ENCODE measurements at places on chromosomes 4 and X.

- DNase-seq, result no peak
These were observed 25.0 kb downstream of the TEC start for GRCh38 chr4:48244665-48245064.

DNA sequence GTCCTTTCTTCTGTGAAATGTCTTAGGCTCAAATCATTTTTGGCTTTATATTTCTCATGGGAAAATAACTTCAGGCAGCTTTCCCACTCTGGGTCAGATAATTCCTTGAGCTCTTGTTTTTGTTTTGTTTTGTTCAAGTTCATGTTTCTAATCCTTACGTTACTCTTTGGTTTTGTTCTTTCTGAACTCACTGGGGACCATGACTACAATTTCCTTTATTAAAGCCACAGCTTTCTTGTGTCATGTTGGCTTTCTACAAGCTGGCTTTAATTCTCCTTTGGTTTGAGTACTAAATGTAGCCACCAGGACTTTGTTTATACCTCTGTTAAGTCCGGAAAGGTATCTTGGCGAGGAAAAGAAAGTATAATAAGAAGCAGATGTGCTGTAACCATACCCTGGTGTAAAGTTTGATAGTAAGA is 30.8 kb upstream of the ANXA3 start:
- no peak for DNase-seq

DNA sequence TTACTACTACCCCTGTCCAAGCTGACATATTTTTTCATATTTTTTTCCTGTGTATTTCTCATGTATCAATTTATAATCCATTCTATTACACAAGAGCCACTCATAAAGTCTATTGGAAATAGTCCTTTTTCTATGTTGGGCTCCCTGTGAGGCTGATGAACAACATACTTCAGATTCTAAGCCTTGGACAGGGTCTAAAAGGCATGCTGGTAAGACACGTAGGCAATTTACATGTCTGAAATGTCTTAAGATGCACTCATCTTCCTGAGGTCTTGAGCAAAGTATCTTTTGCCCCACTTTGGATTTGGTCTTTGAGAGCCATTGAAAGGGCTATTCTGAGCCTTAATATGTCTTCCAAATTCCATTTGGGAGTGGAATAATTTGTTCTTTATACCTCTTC is 31.8 kb downstream of the OCIAD1 start:
- DNase-seq, result no peak

DNA sequence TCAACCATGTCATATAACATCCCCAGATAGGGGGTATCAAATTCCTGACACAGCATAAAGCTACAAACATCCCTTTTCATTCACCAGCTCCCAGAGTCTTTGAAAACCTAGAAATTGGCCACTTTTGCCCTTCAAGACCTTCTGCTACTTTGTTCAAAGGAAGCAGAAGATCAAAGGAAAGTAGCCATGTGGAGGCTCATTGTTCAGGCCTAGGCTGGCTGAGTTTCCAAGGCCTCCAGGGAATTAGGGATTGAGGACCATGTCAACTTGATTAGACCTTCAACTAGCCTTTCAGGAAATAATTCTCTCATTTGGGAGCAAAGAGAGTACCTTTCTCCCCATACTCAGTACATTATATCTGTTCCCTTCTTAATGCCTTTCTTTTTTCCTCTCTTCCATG is 66.8 kb upstream of the ATXN3L start:
- DNase-seq, result no peak

DNA sequence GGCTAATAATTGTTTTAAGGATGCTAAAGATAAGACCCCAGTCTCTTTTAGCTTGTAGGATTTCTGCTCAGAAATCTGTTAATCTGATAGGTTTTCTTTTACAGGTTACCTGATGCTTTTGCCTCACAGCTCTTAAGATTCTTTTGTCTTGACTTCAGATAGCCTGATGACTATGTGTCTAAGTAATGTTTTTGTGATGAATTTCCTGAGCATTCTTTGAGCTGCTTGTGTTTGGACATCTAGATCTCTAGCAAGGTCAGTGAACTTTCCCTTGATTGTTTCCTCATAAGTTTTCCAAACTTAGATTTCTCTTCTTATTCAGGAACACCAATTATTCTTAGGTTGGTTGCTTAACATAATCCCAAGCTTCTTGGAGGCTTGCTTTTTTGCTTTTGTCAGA is 104.1 kb downstream of the ZNF518B start:
- DNase-seq, result no peak

- DNase-seq, result no peak
These were observed 64.0 kb upstream of the CLDN34 start for GRCh38 chrX:9903146-9903545.

GRCh38 chrX:53483416-53483815 is 49.2 kb upstream of the HSD17B10 start:
- DNase-seq, result no peak

- DNase-seq, result no peak
These were observed 22.5 kb downstream of the LETM1 start for GRCh38 chr4:1833307-1834046.

GRCh38 chr4:110415041-110415440 is 60.9 kb upstream of the ENPEP start:
- DNase-seq, result no peak

- DNase-seq, result no peak
These were observed 28.9 kb upstream of the OPHN1 start for GRCh38 chrX:68462197-68462596.

DNA sequence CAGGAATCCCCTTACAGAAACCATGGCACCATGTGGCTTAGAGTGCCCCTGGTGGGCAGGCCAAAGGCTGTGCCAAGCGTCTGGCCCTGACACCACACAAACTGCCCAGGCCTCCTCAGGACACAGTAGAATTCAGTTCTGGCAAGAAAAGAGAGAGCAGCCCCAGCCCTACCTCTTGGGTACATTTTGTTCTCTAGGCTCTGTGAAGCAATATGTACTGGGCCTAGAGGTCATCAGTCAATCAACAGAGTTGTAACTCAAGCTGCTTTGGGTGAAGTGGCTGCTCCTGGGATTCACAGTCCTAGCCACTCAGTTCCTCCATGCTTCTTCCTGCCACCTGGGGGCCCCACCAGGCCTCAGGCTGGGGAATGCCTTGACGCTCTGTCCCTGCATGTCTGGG is 158.1 kb upstream of the MAMLD1 start:
- DNase-seq, result no peak

DNA sequence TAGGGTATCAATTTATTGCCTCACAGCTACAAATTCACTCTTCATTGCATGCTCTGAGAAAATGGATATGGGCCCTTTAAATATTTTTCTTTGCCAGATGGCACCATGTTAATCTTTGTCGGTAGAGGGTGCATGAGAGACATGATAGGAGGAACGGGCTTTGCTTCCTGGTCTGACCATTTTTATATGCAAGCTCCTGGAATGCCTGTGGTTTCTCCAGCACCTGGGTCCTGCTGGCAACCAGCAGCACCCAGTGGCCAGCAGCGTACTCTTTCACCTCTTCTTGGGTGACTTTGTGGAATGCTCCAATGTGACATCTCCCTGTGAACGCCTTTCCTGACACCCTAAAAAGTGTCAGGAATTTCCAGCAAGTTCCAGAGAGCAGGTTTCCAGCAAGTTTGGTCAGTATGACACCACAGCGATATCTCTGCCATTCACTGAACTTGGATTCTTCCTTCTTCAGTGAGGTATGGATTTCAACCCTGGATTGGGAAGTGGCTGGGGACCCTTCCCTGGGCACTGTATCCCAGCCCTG is 140.3 kb upstream of the PGRMC2 start:
- DNase-seq, result no peak

DNA sequence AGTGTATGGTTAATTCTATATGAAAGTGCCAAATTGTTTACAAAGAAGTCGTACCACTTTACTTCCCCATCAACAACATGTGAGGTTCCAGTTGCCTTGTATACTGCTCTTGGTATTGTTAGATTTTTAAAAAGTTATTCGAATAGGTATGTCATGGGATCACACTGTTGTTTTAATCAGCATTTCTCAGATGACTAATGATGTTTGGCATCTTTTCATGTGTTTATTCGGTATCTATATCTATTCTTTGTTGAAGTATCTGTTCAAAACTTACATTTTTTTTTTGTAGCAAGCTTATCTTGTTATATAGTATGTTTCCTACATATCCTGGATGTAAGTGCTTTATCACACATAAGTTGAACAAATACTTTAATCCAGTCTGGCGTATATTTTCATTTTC is 99.4 kb upstream of the MAB21L2 start:
- DNase-seq, result no peak

- no peak for DNase-seq
These were observed 128.1 kb upstream of the HPF1 start for GRCh38 chr4:169885893-169886292.

Measured in stimulated activated CD4-positive, alpha-beta T cell treated with anti-CD3 and anti-CD28 coated beads, TNF-alpha, amount 100 ng/mL, for 24 hours (primary cell).